ENCODE measurements at places on chromosomes 2 and 18.

GRCh38 chr2:145273840-145274239 lies 753.9 kb upstream of the ZEB2 start:
- no peaks in the 10 kb centered on the region for H3K4me1 ChIP-seq
- no peak for DNase-seq
- H3K36me3 ChIP-seq, result no peaks in the 10 kb centered on the region
- H3K4me3 ChIP-seq, result no peak overlapping the region

DNA sequence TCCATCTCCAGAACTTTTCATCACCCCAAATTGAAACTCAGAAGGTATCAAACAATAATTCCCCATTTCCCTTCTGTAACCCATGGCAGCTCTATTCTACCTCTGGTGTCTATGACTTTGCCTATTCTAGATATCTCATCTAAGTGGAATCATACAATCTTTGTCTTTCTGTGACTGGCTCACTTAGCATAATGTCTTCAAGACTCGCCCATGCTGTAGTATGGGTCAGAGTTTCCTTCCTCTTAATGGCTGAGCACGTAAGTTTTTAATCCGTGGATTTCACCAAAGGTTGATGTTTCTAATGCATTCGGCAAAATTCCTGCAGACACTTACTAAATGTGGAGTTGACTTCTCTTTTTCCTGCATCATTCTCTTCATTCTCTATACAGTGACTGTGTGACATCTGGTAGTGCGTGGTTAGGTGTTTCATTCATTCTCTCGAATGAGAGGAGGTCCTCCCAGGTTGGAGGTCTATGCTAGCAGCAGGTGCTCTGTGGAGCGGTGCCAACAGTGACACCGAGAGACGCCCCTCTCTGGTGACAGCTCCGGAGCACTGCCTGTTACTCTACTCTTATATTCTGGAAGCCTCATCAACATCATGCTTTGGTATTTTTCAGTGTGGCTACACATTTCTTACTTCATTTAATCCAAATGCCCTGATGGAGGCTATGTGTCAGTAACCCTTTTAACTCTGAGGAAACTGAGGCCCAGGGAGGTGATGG lies 50.1 kb downstream of the ATOH8 start:
- DNase-seq, result no peak
- H3K4me1 ChIP-seq, result no peaks in the 10 kb centered on the region
- no peak overlapping the region for H3K4me3 ChIP-seq
- no peaks in the 10 kb centered on the region for H3K36me3 ChIP-seq
- no peak overlapping the region for H3K27ac ChIP-seq
- H3K27me3 ChIP-seq, result peaks cover 4% of the 10 kb centered on the region

DNA sequence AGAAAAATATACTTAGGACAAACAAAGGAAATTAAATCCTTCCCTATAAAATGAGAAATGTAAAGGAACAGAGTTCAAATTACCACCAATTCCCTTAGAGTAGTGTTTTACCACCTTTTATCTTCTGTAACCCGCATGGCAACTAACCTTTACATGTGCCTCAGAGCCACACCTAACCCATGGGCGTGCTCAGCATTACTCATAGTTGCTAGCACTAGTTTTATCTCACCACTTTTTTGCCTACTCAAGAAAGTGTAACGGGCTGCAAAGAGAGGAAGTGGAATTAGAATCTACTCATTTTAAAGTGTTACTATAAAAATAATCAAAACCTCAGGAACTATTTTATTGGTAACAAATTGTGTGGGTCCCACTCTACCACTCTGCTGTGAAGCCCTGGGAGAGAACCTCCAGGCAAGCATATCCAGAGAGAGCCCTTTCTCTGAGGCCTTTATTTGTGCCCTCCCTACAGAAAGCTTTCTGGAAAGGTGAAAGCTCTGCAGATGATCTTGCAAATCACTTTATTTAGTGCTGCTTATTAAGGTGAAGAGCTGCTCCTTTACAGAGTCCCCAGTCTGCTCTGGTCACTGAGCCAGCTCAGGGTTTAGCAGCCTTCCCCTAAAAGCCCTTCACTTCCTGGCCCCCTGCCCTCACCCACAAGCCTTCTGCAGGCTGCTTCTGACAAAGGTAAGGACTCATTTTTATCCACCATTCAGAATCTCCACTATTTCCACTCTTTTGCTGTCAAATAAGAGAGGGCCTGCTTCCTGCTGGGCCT lies 98.8 kb downstream of the TRABD2A start:
- H3K36me3 ChIP-seq, result no peaks in the 10 kb centered on the region
- peaks cover 29% of the 10 kb centered on the region for H3K4me1 ChIP-seq
- peak; percentile 52 for DNase-seq
- peak overlapping the region; percentile 34 for H3K27ac ChIP-seq

- H3K4me1 ChIP-seq, result no peaks in the 10 kb centered on the region
- H3K4me3 ChIP-seq, result no peak overlapping the region
- H3K36me3 ChIP-seq, result no peaks in the 10 kb centered on the region
- no peak for DNase-seq
- H3K27ac ChIP-seq, result no peak overlapping the region
Observed at GRCh38 chr2:189178054-189178453, 1.5 kb downstream of the COL5A2 start.

Measured in B cell (primary cell).